Naive B cell (primary cell): ENCODE measurements at places on chromosomes 12 and 14. TPM values are rescaled to one million over a fixed set of nuclear protein-coding genes. Genes with fewer than 3 reads are reported as not detected.
A peak's percentile ranks its signal among the peaks of the same experiment; 100 is the strongest.

DNA sequence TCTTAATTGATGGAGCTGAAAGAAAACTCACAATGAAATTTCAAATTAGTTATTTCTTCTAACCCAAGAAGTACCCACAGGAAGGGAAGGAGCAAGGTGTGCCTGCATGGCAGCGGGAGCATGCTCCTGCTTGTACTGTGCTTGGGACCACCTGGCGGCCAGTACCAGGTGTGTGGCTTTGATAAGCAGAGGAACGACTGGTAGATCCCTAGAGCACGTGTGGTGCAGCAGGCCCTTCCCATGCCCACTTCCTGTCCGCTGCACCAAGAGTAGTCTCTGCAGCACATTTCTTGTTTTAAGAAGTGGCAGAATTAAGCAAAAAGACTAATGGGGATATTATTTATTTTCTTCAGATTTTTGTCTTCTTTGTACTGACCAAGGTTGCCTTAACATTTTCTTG lies 122.3 kb upstream of the ATF1 start:
- peaks cover 27% of the 10 kb centered on the region for H3K4me1 ChIP-seq
- peak overlapping the region; percentile 56 for H3K27ac ChIP-seq
- H3K4me3 ChIP-seq: no peak overlapping the region
- H3K27me3 ChIP-seq: no peaks in the 10 kb centered on the region
- no peak for DNase-seq

DNA sequence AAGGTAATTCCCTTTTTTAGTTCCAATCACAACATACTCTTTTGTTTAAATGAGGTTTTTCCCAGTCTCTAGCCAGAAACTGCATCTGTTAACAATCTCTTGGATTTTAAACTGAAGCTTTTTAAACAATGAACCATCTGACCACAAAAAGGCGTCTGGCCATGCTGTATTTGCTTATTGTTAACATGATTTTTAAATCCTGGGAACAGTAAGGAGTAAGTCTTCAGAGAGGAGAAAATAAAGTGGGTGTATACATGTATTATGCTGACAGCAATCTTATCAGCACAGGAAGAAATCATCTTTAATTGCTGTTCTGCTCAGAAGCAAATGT lies 106.2 kb downstream of the DAAM1 start:
- no peak overlapping the region for H3K4me3 ChIP-seq
- no peak overlapping the region for H3K27ac ChIP-seq
- H3K36me3 ChIP-seq: peaks cover 16% of the 10 kb centered on the region
- peaks cover 20% of the 10 kb centered on the region for H3K4me1 ChIP-seq

DNA sequence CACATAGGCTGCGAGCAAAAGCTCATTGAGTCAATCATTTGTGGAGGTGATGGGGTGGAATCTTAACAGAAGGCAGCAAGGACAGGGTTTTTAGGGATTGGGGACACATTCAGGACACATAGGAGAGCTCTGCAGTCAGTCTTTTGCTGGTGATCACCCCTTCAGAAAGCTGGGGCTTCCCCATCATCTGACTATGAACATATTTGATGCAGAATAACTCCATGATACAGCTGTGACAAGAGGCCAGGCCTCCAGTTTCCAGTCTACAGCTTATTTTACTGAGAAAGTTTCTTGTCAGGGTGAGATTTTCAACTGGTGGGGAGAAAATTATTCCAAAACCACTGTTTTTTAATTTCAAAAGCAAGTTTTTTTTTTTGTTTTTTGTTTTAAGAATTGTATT lies 134.2 kb downstream of the TMEM30B start:
- DNase-seq: no peak
- H3K27me3 ChIP-seq: peaks cover 5% of the 10 kb centered on the region
- H3K4me3 ChIP-seq: no peak overlapping the region
- H3K27ac ChIP-seq: no peak overlapping the region

- no peak for DNase-seq
- no peaks in the 10 kb centered on the region for H3K27me3 ChIP-seq
- no peak overlapping the region for H3K27ac ChIP-seq
- no peaks in the 10 kb centered on the region for H3K36me3 ChIP-seq
- no peak overlapping the region for H3K4me3 ChIP-seq
Observed at GRCh38 chr12:115261691-115262398, 577.9 kb upstream of the TBX3 start.

GRCh38 chr14:105355850-105356604 lies 41.5 kb downstream of the PACS2 start:
- peaks cover 6% of the 10 kb centered on the region for H3K4me1 ChIP-seq
- peak overlapping the region; percentile 41 for H3K27ac ChIP-seq
- DNase-seq: no peak
- H3K36me3 ChIP-seq: no peaks in the 10 kb centered on the region
- H3K27me3 ChIP-seq: no peaks in the 10 kb centered on the region

DNA sequence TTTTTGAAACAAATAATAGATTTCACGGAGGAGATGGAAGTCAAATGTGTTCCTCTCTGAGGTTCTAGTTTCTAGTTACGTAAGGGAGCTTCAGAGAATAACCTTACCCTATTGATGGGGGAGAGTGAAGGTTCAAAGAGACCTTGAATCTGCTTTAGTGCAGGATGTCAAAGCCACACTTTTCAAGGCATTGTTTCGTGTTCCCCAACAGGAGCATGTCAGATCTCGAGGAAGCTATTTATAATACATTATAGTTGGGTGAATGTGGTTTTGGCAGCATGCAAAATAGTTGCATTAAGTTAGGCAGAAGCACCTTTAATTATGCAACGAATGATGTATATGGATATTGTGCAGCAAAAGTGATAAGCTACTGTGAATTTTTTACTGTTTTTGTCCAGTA lies 614.9 kb downstream of the SLC16A7 start:
- no peak overlapping the region for H3K27ac ChIP-seq
- H3K4me1 ChIP-seq: no peaks in the 10 kb centered on the region
- H3K27me3 ChIP-seq: no peaks in the 10 kb centered on the region
- no peaks in the 10 kb centered on the region for H3K36me3 ChIP-seq
- no peak overlapping the region for H3K4me3 ChIP-seq

DNA sequence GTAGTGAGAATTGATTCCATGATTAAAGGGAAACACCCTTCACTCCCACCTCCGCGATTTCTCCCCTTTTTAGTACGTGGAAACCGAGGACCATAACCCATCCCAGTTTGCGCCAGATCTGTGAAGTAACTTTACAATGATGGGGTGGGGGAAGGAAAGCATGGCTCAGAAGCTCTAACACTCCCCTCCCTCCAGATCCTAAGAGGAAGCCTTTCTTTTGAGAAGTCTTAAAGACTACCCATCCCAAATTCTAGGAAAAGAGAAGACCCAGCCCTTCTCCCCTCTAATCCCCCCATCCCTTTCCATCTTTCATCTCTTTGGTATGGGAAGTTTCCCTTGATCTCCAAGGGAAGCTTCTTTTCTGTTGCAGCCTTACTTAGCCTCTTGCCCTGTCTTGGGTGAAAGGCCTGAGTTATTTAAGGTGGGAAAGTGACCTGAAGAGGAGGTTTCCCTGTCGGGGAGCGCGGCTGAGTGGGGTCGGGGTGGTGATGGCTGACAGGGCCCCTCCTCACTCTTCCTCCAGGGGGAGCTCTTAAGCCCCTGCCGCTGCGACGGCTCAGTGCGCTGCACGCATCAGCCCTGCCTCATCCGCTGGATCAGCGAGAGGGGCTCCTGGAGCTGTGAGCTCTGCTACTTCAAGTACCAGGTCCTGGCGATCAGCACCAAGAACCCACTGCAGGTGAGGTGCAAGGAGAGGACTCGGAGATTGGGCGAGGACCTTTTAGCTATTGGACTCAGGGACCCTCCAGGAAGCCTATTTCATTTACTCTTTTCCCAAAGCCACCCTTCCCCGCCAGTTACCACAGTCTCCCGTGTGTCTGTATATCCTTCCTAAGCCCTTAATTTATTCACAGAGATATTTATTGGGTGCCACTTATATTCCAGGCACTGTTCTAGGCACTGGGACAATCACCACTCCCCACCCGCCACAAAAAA lies 1.8 kb downstream of the MARCHF9 start:
- DNase-seq: peak; percentile 60
- peaks cover 76% of the 10 kb centered on the region for H3K4me1 ChIP-seq
- H3K36me3 ChIP-seq: peaks cover 7% of the 10 kb centered on the region
- peak overlapping the region; percentile 66 for H3K27ac ChIP-seq
- no peaks in the 10 kb centered on the region for H3K27me3 ChIP-seq
- H3K4me3 ChIP-seq: peak overlapping the region; percentile 96

DNA sequence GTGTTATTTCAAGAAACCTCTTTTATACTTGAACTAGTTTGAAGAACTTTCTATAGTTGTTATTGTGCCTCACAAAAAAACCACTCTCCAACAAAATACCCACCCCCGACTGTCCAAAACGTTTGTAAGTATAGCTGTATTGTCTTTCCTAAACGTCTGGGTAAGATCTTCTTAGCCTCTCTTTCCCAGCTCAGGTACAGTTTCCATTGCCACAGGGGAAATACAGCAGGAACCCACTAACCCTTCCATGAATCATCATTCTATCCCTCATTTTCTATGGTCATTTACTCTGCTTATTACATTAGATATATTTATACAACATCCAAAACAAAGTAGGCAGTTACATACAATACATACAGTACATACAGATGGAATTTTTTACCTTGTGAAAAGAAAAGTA lies 70.8 kb downstream of the ZFC3H1 start:
- DNase-seq: no peak
- peaks cover 52% of the 10 kb centered on the region for H3K27me3 ChIP-seq
- no peak overlapping the region for H3K4me3 ChIP-seq
- H3K27ac ChIP-seq: no peak overlapping the region

DNA sequence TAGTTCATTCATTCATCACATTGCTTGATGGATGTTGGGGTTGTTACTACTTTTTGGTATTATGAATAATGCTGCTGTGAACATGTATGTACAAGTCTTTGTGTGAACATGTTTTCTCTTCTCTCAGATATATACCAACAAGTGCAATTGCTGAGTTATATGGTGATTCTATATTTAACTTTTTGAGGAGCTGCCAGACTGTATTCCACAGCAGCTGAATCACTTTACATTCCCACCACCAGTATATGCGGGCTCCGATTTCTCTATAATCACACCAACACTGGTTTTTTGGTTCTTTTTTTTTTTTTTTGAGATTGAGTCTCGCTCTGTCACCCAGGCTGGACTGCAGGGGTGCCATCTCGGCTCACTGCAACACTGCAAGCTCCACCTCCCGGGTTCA lies 22.2 kb upstream of the PLEKHG6 start:
- peaks cover 33% of the 10 kb centered on the region for H3K27me3 ChIP-seq
- no peak overlapping the region for H3K4me3 ChIP-seq
- no peaks in the 10 kb centered on the region for H3K36me3 ChIP-seq
- DNase-seq: no peak
- no peak overlapping the region for H3K27ac ChIP-seq
- no peaks in the 10 kb centered on the region for H3K4me1 ChIP-seq

DNA sequence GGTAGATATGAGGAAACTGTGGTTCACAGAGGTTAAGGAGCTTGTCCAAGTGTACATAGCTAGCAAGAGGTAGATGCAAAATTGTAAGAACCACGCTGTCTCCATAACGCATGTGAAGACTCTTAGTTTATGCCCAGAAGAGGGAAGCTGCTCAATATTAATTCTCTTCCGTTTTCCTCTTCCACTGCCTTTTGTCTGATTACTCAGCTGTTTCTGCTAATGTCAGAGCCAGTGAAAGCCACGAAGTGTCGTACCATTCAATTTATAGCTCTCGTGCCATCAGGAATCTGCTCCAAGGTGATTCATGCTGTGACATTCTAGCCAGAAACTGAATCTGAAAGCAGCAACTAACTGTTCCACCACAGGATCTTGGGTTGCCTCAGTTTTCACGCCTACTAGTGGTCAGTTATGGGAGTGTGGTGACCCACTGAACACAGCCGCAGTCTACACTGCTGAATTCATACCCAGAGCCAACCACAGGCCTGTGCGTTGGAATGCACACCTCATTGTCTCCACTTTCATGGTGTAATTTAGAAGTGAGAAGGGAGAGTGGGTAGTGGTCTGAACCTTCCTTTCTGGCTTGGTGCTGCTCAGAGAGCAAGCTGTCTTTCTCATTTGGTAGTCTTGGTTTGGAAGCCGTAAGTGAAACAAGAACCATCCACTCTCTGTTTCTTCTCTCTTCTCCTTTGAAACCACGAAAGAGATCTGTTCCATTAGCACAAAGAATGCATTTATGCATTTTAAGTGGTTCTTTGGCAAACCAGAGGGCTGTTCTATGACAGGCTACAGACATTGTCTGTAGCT lies 74.2 kb upstream of the NAP1L1 start:
- H3K27ac ChIP-seq: peak overlapping the region; percentile 86
- H3K27me3 ChIP-seq: no peaks in the 10 kb centered on the region
- H3K36me3 ChIP-seq: no peaks in the 10 kb centered on the region

DNA sequence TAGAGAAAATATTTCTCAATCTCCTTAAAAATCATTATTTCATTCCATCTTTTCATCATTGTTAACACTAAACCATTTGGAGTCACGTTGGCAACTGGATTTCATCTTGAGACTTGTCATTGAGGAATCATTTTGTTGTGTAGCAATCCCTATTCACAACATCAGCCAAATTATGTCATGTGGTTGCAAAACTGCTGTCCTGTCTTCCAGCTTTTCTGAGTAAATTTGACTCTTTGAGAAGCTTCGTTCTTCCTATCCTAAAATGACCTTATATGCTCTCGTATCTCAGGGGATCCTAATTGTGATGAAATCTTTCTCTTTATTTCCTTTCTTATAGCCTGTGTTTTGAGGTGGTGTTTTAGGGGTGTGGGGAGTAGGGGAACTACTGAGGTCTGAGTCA lies 30.6 kb upstream of the KICS2 start:
- no peaks in the 10 kb centered on the region for H3K36me3 ChIP-seq
- DNase-seq: no peak
- H3K4me3 ChIP-seq: no peak overlapping the region
- no peaks in the 10 kb centered on the region for H3K4me1 ChIP-seq
- H3K27me3 ChIP-seq: peaks cover 16% of the 10 kb centered on the region
- no peak overlapping the region for H3K27ac ChIP-seq

DNA sequence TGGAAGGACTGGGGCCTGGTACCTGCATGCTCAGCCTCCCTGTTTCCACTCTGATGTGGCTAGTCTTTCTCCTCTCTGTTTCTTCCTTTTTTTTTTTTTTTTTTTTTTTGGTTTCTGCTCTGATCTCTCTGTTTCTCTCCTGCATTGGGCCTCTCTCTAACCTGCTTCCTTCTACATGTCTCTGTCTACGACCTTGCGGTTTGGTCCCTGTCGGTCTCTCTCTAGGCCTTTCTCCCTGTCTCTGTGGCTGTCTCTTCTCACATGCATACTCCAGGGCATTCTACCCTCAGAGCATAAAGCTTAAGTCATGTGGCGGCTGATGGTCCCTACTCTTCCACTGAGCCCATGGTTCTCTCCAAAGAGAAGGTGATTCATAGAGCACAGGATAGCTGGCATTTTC lies 1096.6 kb downstream of the BCL11B start:
- no peak overlapping the region for H3K4me3 ChIP-seq
- H3K27me3 ChIP-seq: no peaks in the 10 kb centered on the region
- DNase-seq: no peak
- H3K27ac ChIP-seq: no peak overlapping the region
- H3K4me1 ChIP-seq: no peaks in the 10 kb centered on the region

- no peaks in the 10 kb centered on the region for H3K4me1 ChIP-seq
- no peak for DNase-seq
- peaks cover 4% of the 10 kb centered on the region for H3K27me3 ChIP-seq
- H3K36me3 ChIP-seq: no peaks in the 10 kb centered on the region
- H3K4me3 ChIP-seq: no peak overlapping the region
Observed at GRCh38 chr12:22856178-22856577, 231.2 kb downstream of the ETNK1 start.

- H3K4me1 ChIP-seq: peaks cover 4% of the 10 kb centered on the region
- no peaks in the 10 kb centered on the region for H3K36me3 ChIP-seq
- H3K27ac ChIP-seq: no peak overlapping the region
- no peak for DNase-seq
Observed at GRCh38 chr14:57314396-57315089, 45.8 kb downstream of the AP5M1 start.

Gene SALL2
- 0.80 TPM for polyA plus RNA-seq

Gene OR4K17
- polyA plus RNA-seq: not detected

Gene GPRC5D
- 0.32 TPM for polyA plus RNA-seq

Gene TEX22
- not detected for polyA plus RNA-seq

Gene OTUB2
- 0.20 TPM for polyA plus RNA-seq

Gene SLC5A8
- not detected for polyA plus RNA-seq

Gene PSMA3
- polyA plus RNA-seq: 141 TPM
